Fibroblast of the conjunctiva (primary cell): ENCODE measurements at places on chromosomes 7 and 10.

GRCh38 chr10:46227571-46227935, 59.2 kb upstream of the ANTXRL start:
- no peak for DNase-seq

DNA sequence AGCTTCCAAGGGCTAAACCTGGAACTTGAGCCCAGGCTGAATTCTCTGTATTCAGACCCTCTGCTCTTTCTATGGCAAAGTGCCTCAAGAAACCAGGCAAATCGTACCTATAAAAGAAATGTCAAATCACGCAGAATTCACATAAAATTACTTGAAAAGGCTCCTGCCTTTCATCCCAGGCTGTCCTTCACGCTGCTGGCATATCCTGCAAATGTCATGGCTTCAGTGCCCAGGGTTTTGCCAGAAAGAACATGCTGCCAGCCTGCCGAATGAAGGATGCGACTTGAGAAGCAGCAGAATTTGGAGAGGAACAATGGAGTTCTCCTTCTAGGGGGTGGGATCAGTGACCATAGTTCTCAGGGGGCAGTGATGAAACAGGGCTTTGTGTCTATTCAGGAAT, 602.5 kb upstream of the GALNT17 start:
- no peak for DNase-seq

DNA sequence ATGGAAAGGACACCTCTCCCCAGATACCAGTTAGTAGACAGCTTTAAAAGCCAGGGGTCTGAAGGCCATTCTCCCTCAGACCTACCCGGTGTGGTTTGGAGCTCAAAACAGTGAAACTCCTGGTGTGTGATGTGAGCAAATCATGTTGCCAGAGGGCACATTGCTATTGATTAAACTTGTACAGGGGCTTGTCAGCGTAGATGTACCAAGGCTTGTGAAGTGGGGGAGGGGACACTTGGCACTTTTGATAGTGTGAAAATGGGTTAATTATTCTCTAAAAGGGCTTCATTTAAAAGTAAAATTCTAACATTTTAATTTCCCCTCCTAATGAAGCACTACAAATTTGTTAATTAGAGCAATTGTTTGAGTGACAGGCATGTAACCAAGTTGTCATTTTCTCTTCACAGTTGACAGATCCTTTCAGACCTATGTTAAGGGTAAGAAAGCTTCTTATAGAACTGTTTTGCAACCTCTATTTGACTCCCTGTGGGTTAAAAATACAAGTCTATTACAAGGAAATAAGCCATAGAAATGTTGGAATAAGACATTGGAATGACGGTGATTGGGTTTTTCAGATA, 356.9 kb upstream of the GALNT17 start:
- no peak for DNase-seq

GRCh38 chr7:20932785-20933527, 146.3 kb upstream of the SP8 start:
- no peak for DNase-seq

- DNase-seq = peak; percentile 97
Measured at GRCh38 chr7:142556740-142557139, 192.5 kb upstream of the PRSS1 start.

GRCh38 chr7:55206235-55207029, 158.7 kb upstream of the LANCL2 start:
- DNase-seq = no peak

DNA sequence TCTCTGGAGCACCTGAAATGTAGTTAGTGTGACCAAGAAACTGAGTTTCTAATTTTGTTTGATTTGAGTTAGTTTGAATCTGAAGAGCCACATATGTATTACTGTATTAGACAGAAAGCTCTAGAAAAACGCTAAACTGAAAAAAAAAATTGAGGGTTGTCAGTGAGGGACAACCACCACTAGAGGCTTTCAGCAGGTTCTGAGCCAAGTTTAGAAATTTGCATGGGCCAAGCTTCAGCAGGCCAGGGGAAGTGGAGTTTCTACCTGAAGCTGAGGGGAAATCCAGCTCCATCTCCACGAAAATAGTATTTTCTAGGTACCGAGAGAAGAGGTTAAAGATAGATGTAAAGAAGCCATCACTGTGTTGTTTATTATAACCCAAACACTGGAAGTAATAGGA, 77.9 kb upstream of the PLXNA4 start:
- DNase-seq = no peak

DNA sequence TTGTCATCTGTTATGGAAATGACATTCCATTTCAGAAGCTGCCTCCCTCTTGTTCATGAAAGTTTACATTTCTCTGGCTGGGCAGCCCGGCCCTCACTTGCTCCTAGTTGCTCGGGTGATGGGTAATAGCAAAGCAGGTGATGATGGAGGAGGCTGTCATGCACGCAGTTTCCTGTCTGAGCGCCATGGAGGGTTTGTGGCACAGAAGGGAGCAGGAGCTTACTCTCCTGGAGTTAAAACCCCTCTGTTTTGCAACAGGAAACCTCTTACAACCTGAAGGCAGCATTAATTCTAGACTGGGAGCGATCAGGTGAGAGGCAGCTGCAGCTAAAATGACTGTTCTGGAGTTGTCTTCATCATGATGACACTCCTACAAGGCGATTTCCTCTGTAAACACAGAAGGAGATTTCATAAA, 34.1 kb upstream of the MKI67 start:
- no peak for DNase-seq
